AG08395 (cell line): ENCODE measurements at places on chromosomes 3 and 15.

- DNase-seq = no peak
Measured at GRCh38 chr3:12986986-12987385, 86.2 kb downstream of the IQSEC1 start.

DNA sequence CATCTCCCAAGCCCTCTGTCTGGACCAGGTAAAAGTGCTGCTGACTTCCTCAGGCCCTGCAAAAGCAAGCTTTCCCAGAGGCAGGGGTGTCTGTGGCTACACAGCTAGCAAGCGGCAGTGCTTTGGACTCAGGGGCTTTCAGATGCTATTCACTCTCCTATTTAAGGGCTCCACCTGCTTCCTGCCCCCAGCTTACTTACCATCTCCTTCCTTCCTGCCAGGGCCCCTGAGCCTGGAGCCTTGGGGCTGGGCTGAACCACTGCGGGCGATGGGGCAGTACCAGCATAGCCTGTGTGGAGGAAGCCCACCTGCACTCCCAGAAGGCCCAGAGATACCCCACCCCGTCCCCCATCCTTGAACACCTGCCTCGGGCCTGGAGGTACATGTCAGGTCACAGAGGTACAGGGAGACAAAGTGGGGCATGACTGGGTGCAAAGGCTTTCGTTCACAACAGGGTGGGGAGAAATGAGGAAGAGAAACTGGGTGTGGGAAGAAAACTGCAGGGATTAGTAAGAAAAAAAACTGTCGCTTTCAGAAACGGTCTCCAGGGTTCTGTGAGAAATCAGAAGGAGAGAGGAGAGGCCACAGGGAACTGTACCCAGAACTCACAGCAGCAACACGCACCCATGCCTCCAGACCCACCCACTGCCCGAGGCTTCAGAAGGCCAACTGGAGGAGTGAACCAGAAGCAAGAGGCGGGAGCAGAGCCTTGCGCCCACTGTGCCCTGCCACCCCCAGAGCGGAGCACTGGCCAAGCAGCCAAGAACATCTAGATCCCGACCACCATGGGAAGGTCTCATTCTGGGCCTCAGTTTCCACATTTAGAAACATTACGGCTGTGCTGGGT is 49.5 kb downstream of the CCDC12 start:
- DNase-seq = no peak

- DNase-seq = peak; percentile 93
Measured at GRCh38 chr3:43001094-43001553, 22.0 kb downstream of the GASK1A start.

GRCh38 chr3:52805270-52806039 is 10.9 kb downstream of the ITIH3 start:
- DNase-seq = no peak

DNA sequence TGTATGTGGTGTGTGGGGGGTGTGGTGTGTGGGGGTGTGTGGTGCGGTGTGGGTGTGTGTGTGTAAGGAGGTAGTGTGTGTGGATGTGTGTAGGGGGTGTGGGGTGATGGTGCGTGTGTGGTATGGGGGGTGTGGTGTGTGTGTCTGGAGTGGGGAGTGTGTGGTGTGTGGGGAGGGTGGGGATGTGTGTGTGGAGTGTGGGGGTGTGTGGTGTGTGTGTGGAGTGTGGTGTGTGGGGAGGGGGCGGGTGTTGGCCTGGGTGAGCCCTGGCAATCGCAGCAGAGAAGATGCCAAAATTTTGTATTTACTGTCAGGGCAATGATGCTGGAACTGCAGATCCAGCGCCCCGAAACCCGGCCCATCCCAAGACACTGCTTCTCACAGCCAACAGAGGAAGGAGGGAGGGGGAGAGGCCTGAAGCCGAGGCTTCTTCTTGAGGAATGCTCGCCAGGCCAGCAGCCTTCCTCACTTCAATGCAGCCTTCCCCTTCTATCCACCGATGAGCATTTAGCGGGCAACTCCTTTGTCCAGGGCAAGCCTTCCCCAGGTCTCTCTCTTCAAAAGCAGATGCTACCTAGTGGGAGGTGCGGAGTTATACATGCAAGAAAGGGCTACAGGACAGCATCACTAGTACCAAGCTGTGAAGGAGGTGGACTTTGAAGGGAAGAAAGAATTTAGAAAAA is 11.9 kb upstream of the SRP14 start:
- DNase-seq = no peak

DNA sequence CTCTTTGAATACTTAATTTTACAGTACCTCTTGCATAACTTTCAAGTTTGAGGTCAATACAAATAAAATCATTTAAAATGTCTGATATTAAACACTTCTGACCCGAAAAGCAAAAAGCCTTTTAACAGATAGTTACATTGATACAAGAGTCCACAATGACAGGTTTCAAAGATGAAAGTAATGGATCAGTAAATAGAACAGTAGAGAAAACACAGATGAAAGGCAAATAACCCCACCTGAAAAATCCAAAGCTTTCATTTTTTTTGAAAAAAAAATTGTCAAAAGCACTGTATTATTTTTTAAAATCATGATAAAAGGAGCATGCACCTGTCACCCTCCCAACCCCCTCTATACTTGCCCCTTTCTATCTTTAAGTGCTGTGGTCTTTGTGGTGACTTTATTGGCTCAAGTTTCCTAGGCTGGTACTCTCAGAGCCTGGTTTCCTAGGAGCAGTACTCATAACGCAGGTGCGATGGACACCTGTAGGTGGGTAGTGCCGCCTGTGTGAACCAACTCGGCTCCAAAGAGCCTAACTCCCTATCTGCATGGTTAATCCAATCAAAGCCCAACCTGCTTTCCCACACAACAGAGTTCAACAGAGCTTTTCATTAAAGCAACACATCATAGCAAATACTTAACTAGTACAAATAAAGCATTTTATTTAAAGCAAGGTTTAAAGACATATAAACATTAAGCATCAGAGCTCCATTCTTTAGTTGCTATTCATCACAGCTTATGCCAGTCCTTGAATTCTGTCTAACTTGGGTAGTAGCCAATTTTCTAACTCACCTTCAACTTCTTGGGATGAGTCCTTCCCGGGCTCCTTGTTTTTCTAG is 32.2 kb downstream of the LIPC start:
- no peak for DNase-seq

GRCh38 chr3:36214460-36214859 is 165.8 kb upstream of the STAC start:
- no peak for DNase-seq

DNA sequence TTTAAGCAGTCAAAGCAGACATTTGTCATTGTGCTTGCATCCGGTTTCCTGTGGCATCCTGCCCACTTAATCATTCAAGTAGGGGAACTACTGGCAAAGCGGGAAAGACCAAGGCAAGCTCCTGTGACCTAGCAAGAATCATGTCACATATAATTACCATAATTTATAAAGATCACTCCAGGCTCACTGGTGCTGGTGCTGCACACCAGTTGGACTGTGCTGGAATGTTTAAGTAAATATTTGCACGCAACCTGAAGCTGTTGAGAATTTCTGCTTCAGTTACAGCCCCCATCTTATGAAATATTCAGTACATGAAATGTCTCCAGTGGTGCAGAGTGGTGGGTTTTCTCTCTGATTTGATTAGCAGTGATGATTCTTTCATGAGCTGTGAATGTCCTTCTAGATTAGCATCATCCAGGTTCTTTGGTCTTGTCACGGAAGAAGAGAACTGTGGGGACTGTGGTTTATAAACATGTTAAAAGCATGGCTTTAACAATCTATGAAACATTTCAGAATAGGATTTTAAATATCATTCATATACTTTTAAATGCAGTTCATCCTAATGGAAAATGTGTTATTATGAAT is 621.3 kb upstream of the EPHA6 start:
- DNase-seq = no peak

- DNase-seq = no peak
Measured at GRCh38 chr3:172735014-172735413, 15.5 kb upstream of the ECT2 start.

GRCh38 chr3:114569186-114569585 is 275.4 kb downstream of the TIGIT start:
- DNase-seq = no peak

DNA sequence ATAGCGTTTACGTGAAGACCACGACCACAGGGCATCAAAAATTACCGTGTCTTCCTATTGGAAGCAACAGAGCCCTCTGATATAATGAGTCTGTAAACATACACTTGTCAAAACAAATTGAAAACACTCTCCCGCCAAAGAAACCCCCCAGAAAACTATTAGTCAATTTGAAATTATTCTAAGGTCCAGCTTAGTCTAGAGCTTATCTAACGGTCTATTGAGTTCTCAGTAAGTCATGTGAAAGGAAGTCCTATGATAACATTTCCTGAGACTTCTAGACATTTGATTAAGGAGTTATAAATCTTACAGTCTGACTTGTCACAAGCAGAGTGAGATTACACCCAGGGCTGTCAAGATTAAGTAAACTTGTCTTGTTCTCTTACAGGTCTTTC is 356.3 kb downstream of the FOXP1 start:
- no peak for DNase-seq

GRCh38 chr3:57397175-57398026 is 104.9 kb upstream of the ASB14 start:
- DNase-seq = peak; percentile 63

- no peak for DNase-seq
Measured at GRCh38 chr3:168514252-168514651, 418.5 kb upstream of the GOLIM4 start.

DNA sequence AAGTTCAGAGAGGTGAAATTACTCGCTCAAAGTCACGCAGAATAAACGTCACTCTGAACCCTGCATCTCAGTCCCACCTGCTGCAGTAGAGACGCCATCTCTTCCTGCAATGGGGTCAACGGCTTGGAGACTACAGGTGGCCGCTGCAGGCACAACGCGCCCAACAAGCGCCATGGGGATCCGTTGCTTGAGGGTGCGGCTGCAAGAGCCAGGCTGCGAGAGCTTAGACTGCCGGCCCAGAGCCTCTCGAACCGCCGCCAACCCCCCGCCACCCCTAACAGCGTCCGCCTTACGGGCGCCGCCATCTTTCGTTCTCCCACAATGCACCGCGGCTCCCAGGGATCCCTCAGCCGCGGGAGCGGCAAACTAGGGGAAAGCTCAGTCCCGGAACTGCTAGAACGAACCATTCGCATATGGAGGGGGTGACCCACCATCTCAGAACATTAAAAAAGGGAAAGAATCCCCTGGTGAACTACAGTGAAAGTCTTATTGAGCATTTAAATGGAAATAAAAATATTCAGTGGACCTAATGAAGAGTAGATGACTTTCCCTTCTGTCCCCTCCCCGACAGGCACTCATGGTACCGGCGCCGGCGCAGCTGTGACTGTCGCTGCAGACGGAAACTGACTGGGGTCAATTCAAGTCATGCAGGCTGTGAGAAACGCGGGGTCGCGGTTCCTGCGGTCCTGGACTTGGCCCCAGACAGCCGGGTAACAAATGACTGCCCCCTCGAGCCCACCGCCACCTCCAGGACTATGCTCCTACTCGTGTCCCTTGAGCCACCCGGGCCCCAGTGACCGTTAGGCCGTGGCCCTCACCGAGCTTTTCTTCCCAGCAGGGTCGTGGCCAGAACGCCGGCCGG is at the start of the genes MRPL46 and MRPS11:
Gene MRPL46 (minus strand): TSS at position 316 of the 862 bp plus-strand sequence. CDS start 11 bp downstream, at position 305.
Gene MRPS11 (plus strand): TSS at position 636 of the 862 bp plus-strand sequence. CDS start 10 bp downstream, at position 646.
- DNase-seq = peak; percentile 95

DNA sequence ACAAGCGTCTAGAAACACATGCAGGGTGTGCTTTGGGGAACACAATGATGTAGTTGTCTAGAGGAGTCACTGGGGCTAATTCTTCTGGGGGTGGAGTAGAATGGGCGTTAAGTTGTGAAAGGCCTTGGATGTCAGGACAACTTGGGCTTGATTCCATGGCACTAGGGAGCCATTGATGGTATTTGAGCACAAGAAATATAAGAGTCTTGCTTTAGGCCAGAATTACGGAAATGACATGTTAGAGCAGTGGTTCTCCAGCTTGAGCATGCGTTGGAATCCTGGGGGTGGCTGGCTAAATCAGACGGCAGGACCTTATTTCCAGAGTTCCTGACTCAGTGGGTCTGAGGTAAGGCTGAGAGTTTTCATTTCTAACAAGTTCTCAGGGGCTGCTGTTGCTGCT is 29.2 kb upstream of the SMAD6 start:
- no peak for DNase-seq

DNA sequence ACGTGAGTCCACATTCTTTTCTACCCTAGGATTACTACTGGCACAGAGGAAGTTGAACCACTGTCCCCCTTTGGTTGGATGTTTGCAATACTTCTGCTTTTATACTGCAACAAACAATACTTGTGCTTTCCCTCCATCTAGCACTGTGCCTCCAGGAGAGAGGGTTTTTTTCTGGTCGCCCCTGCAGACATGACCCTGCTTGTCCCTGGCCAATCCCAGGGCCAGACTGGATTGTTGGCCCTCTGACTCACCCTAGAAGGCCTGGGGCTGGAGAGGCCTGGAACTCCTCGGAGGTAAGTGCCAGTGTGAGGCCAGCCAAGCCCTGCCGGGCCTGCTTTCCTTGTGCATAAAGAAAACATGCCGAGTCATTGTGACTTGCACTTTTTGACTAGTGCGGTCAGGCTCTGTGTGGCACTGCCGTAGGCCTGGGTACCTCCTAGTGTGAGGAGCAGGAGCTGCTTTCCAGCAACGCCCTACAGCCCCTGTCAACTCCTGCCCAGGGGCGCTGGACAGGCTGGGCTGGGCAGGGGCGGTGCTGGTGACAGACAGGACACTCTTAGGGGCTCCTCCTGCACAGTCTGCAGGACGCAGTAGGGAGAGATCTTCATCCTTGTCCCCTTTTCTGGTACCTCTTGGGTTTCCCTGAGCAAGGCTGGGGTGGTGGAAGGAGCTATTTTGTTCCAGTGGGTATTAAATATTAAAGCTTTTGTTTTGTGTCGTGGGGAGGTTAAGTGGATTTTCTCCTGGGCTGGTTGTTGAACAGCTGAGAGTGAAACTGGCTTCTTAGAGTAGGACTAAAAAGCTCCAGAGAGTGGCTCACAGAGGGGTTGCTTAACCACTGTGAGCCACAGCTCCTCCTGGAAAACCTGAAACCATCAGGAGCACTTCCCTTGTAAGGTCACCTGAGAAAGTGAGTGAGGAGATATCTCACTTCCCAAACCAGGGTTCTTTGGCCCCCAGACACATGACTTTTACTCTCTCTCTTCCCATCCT is 14.4 kb upstream of the TKT start:
- DNase-seq = peak; percentile 97

GRCh38 chr3:39347586-39347876 is 18.0 kb downstream of the CCR8 start:
- no peak for DNase-seq

GRCh38 chr3:52313774-52314188 is 2.3 kb upstream of the DNAH1 start:
- peak; percentile 59 for DNase-seq

GRCh38 chr3:171349392-171349791 is 110.8 kb downstream of the TNIK start:
- DNase-seq = no peak
